RKO (cell line): ENCODE measurements at places on chromosomes 5 and 9.

- DNase-seq = no peak
Observed at GRCh38 chr5:12870872-12871539, 966.8 kb upstream of the CTNND2 start.

GRCh38 chr9:404234-404633 is 189.6 kb downstream of the DOCK8 start:
- no peak for DNase-seq

DNA sequence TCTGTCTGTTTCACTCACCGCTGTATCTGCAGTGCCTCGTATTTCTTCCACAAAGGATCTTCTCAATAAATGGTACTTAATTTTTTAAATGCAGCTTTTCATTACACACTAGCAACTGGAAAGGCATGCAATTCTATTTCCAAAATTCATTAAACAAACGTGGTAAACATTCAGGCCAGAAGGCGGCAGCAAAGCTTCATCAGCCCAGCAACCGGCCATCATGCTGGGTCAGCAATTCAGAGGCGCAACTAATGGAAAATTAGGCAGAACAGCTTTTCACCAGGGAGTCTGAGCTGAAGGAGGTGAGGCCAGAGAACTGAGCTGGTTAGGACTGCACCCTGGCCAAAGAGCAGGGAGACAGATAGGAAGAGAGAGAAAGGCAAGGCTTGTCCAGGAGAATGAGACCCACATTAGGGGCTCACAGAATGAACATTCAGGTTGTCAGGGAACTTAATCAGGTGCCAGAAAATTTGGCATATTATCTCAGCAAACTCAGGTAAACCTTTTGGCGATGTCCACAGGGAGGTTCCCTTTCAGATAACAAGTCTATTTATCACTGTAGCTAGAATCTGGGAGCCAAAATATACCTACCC is 17.7 kb upstream of the RNF180 start:
- DNase-seq = peak; percentile 60

DNA sequence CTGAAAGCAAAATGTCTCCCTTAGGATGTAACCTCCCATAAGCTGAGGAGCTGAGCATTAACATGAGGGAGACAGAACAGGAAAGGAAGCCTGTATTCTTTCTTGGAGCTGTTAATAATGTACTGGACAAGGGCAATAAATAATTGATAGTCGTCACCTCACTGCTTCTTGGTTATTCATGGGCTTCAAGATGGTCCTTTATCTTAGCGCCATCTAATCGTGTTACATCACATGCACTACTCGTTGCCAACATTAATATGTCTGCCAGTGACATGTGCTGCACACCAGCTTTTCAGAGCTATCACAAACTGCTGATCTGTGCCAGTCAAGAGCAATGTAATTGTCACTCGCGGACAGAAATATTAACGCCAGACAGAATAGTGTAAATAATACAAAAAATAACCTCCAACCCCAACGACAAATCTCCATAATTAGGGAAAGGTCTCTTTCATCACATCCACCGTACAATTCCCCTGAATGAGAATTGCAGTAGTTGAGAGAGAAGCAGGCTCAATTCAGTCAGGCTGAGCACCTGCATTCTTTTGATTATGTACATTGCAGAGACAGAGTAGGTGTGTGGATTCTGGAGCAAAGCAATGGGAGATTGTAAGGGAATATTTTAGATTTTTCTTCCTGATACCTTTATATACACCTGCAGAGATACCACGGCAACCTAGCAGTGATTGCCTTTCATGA is 267.1 kb downstream of the SPATA31D1 start:
- DNase-seq = no peak

- no peak for DNase-seq
Observed at GRCh38 chr5:42718591-42718990, 38.0 kb upstream of the CCDC152 start.

DNA sequence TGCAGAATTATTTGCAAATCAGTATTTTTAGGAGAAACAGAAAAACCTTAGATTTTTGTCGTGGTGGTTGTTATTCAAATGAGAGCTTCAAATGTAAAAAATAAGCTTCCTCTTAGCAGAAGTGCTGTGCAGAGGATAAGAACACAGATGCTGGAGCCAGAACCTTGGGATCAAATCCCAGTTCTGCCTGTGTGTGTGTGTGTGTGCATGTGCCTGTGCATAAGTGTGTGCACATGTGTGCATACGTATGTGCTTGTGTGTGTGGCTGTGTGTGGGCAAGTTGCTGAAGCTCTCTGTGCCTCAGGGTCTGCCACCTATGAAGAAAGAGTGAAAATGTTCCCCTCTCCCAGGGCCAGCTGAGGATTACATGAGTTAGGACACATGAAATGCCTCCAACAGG is 8.6 kb downstream of the DAP start:
- no peak for DNase-seq

DNA sequence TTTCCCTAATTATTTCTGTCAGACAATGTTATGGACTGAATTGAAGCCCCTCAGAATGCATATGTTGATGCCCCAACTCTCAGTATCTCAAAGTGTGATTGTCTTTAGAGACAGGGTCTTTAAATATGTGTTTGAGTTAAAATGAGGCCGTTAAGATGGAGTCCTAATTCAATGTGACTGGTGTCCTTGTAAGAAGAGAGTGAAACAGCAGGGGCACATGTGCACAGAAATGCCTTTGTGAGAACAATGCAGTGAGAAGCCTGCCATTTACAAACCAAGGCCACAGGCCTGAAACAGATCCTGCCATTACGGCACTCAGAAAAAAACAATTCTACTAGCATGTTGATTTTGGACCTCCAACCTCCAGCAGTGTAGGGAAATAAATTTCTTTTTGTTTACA is 483.0 kb upstream of the DMAC1 start:
- no peak for DNase-seq

- DNase-seq = no peak
Observed at GRCh38 chr5:25964009-25964372, 1074.4 kb downstream of the CDH9 start.

- no peak for DNase-seq
Observed at GRCh38 chr5:143564417-143564816, 160.9 kb upstream of the NR3C1 start.

- no peak for DNase-seq
Observed at GRCh38 chr9:13186091-13186490, 93.4 kb downstream of the MPDZ start.

- DNase-seq = no peak
Observed at GRCh38 chr9:82148901-82149461, 160.4 kb downstream of the SPATA31D1 start.

GRCh38 chr9:124858330-124859046 is 3.3 kb downstream of the RPL35 start:
- no peak for DNase-seq

- no peak for DNase-seq
Observed at GRCh38 chr9:4829969-4830368, 37.2 kb downstream of the RCL1 start.

DNA sequence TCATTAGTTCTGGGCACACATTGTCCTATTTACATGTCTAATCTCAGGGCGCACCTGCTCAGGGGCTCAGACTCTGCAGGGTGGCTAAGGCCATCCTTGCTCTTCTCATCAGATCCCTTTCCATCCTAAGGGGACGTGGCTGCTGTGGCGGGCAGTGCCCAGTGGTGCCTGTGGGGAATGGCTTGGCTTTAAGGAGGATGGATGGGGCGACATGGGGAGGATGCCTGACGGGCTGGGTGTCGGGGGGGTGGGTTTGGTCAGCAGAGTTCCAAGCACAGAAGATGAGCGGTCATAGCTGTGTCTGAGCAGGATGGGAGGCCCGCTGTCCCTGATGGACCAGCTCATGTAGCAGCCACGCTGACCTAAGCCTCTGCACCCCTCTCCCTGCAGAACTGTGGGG is 40.9 kb upstream of the SUSD3 start:
- DNase-seq = no peak

DNA sequence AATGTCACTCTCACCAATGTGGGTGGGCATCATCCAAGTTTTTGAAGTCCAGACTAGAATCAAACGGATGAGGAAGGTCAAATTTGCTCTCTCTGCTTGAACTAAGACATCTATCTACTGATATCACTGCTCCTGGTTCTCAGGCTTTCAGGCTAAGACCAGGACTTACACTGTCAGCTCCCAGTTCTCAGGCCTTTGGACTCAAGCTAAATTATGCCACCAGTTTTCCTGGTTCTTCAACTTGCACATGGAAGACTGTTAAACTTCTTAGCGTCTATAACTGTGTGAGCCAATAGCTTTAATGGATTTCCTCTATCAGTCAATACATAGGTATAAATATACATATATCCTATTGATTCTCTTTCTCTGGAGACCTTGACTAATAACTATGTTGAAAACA is 35.3 kb downstream of the LYRM7 start:
- DNase-seq = no peak

DNA sequence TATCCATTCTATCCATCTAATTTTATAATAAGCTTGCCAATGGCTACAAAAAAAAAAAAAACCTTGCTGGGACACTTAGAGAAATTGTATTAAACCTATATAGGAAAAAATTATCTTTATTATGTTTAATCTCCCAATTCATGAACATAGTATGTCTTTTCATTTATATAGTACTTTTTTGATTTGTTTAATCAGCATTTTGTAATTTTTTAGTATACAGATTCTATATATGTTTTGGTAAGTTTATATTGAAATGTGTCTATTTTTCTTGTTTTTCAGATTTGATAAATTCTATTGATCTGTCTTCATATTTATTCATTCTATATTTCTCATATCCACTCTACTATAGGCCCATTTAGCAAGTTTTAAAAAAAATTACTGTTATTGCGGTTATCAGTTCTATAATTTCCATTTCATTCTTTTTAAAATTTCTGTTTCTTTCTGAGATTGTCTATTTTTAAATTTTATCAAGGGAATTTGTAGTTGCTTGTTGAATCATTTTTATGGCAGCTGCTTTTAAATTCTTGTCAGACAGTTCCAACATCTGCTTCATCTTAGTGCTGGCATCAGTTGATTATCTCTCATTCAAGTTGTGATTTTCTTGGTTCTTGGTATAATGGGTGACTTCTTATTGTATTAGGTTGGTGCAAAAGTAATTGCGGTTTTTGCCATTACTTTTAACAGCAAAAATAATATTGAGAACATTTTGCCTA is 170.1 kb upstream of the S1PR3 start:
- no peak for DNase-seq

DNA sequence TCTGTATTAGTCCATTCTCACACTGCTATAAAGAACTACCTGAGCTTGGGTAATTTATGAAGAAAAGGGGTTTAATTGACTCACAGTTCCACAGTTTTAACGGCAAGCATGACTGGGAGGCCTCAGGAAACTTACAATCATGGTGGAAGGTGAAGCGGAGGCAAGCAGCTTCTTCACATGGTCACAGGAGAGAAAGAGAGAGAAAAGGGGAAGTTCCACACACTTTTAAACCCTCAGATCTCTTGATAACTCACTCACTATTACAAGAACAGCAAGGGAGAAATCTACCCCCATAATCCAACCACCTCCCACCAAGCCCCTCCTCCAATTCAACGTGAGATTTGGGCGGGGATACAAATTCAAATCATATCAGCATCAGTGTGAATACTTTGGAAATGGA is 133.4 kb upstream of the SLC30A5 start:
- DNase-seq = no peak

GRCh38 chr5:68458416-68459021 is 243.0 kb downstream of the PIK3R1 start:
- no peak for DNase-seq

- DNase-seq = no peak
Observed at GRCh38 chr5:174990909-174991308, 266.5 kb downstream of the MSX2 start.

- DNase-seq = no peak
Observed at GRCh38 chr9:34521406-34522045, 1.3 kb downstream of the ENHO start.

DNA sequence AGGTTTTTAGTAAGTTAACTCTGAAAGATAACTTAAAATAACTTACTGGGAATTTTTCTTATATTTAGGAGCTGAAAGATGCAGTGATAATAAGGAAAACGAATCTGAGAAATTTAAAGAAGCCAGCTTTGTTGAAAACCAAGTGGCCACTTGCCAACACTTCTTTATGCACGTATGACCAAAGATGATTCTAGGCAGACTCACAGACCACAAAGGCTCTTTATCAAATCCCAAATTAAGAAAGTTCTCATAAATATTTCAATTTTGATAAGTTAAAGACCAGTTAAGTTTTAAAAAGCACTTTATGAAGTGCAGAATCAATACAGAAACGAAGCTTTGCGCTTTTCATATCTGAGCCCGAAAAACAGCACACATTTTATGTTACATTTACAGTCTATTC is 1.5 kb downstream of the AFF4 start:
- DNase-seq = peak; percentile 75
